ENCODE measurements at places on chromosomes 6 and 20.

DNA sequence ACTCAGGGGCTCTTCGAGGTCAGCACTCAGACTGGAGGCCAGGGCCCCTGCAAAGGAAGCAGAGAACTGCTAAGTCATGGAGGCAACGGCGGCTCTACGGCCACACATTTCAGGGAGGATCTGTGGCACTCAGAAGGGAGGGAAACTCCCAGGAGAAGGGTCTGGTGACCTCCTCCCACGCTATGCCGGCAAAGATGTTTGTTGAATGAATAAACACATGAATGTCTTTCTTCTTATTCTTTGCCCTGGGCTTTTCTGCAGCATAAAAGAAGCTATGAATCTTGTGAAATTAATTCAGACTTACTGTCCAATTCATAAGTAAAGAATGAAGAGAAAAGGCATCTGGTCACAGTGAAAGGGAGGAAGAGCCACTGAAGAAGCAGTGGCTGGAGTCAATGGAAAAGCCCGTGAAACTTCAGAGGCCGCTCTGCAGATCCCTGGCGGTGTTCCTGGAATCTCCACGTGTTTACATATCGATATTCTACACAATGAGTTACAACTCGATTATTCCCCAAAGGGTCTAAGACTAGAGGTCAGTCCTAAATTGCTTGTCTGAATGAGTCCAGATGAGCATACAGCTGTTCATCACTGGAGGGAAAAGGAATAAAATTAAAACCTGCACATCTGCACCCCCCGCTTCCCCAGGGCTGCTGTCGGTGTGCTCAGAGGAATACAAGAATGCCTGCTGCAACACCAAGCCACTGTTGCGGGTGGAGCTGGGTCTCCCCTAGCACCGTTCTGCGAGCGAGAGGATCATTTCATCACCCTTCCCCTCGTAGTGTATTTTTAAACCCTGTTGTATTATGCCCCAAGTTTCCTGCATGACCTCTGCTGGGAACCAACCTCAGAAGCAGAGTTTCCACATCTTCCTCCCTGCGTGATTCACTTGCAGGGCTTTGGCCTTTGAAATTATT is 25.6 kb downstream of the INSM1 start:
- no peak for DNase-seq

DNA sequence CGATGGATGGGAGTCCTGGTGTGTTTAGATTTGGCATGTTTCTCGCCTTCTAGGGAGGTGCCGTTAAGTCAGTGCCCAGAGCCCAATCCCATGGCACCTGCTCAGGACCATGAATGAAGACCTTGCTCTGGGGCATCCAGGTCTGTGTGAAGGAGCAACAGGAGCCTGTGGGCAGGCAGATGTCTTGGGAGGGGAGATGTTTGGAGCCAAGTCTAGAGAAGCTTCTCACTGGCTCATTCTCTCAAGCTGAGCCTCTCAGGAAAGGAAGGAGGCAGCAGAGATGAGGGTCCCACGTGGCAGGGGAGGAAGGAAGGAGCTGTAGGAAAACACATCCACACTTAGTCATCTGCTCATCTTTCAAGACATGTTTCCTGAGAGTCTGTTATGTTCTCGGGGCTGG is 9.5 kb upstream of the SIRPB1 start:
- DNase-seq: no peak

GRCh38 chr6:24936641-24937317 is 1.0 kb upstream of the RIPOR2 start:
- DNase-seq: no peak

DNA sequence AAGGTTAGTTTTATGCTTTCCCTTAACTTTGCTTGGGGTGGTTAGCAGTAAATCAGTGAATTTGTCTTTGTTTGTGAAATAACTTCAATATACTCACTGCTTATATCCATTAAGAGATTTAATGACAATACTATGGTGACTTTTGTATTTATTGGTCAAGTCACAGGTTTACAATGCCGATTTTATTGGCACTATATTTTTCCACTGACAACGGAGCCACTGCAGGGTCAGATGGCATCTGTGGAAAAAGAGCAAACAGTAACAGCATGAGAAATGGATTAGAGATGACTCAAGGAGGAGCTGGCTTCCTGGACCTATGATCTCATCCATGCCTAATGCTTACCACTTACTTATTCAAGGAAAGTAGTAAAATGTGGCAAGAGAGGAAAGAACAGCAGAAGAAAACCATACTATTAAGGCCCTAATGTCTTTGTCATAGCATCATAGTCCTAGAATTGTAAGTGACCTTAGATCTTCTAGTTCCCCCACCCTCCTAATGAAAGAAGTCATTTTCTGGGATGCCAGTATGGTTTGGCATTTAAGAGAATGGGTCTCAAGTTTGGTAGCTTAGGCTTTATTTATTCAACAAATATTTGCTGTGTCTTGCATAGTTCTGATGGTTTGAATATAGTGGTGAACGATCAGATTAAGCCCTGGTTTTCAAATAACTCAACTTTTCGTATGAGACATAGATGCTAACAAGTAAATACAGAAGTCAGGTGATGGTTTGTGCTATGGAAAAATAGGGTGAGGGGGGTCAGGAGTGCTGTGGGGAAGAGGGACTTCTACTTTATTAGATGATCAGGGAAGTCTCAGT is 18.5 kb downstream of the RNF144B start:
- no peak for DNase-seq

- DNase-seq: no peak
These were observed 204.5 kb downstream of the ZDHHC14 start for GRCh38 chr6:157585274-157586087.

DNA sequence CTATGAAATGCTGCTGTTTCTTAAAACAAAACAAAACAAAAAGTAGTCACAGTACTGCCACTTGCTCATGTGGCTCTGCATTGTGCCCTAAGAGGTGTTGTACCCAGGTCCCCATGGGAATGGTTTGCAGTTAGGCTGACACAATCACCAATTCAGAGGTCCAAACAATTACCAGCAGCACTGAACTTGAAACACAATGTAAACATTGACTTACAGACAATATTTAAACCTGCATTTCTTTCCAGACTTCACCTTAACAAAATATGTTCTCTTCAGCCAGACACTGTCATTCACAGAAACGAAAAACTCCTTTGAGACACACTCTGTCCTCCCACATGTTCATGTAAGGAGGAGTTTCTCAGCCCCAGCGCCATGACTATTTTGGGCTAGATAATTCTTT is 206.8 kb upstream of the ARG1 start:
- no peak for DNase-seq

GRCh38 chr6:36886950-36887618 is 1.3 kb downstream of the C6orf89 start:
- no peak for DNase-seq

DNA sequence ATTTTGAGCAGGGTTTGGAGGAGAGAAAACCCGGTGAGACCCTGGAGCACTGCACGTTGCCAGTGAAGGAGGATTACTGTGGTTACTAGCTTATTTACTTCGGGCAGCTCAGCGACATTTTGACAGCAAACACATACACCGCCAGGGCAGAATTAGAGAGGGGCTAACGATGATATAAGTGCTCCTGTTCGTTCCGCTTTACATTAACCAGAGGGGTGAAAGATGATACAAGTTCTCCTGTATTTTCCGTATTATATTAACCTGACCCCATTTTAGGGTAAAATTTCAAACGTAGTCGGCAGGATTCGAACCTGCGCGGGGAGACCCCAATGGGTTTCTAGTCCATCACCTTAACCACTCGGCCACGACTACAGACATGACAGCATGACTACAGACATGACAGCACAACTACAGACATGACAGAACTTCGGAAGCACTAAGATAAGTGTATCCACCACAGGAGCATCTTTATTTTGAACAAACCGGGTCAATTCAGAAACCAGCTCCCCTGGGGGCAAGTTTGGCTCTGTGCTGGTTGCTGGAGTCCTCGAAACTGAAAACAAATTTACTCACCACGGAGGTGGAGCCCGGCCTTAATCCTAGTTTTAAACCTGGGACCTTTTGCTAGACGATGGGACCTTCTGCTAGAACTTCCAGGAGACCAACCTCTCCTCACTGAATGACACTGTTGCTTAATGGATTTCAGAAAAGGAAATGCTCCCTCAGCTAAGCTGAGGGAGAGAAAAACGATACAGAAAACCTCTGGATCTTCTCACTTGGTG is 80.4 kb upstream of the ZNF184 start:
- no peak for DNase-seq

GRCh38 chr20:46609043-46609442 is 42.2 kb downstream of the SLC13A3 start:
- no peak for DNase-seq

- DNase-seq: no peak
These were observed at the start of gene PRRC2A for GRCh38 chr6:31620586-31621319. Gene PRRC2A (plus strand): TSS chr6:31620715. CDS start chr6:31622790, 2,075 bp downstream.

GRCh38 chr6:33123732-33124524 is 48.1 kb downstream of the HLA-DPB1 start:
- no peak for DNase-seq

All from CD8-positive, alpha-beta memory T cell (primary cell).